ENCODE measurements at places on chromosomes 11 and 22.
A peak's percentile ranks its signal among the peaks of the same experiment; 100 is the strongest.

DNA sequence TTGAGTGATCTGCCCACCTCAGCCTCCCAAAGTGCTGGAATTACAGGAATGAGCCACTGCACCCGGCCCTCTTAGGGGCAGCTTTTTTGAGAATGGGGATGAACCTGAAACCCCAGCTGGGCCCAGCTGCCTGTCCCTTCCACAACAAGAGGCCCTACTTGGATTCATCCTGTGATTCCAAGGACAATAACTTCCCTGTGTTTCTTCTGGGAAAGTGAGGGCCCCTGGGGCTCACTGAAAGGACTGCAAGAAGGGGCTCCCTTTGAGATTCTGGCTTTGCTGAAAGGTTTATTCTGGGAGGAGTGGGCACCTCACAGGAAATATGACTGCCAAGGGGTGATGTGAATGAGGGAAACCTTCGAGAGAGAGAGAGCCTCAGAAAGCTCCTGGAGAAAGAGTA lies 12.3 kb upstream of the GNAZ start:
- no peak for DNase-seq

- no peak for DNase-seq
Observed at GRCh38 chr11:27139742-27140367, 99.2 kb downstream of the BBOX1 start.

DNA sequence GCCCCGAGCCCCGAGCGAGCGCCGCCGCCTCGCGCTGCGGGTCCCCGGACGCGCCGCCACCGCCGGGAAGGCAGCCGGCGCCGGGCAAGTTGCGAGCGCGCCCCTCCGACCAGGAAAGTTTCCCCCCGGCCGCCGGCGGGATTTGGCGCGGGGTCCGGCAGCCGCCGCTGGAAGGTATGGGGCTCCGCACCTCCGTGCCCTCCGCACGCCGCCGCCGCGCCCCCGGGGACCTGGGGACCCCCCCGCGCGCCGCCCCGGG lies 281 bp downstream of the TSPAN18 start:
- DNase-seq = no peak

DNA sequence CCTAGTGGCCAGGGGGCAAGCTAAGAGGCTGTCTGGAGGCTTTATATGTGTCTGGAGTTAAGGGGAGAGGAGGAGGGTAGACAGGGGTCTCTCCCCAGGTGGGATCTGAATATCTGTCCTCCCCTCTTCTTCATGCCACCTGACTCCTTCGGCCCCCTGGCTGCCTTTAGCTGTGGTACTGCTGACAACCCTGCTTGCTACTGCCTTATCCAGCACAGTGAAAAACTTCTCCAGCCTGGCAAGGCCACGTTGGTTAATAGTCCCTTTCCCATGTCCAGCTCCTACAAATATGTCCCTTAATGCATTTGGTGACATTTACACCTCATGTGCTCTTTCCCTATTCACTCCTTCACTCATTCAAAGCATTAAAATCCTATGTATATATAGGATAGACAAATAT lies 42.4 kb upstream of the NNMT start:
- no peak for DNase-seq

GRCh38 chr11:61536676-61537270 lies 28.2 kb downstream of the LRRC10B start:
- DNase-seq = no peak

GRCh38 chr11:78876676-78877075 lies 302.0 kb upstream of the NARS2 start:
- no peak for DNase-seq

GRCh38 chr22:29524442-29525191 lies 28.9 kb downstream of the THOC5 start:
- DNase-seq = peak; percentile 32

DNA sequence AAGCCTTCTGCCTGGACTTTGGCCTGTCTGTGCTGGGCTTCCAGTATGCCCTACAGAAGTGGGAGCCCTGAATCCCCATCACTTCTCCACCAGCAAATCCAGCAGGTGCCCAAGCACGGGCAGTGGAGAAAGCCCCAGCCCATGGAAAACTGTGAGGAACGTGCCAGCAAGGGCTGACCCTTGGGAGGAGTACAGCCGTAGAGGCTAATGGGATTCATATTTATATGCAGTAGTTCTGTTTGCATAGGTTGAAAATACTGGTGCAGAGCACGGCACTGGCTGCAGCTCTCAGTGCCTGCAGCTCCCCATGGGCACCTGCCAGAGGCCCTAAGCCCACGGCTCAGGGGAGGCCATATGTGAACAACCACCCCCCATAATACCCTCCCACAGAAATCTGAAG lies 10.1 kb downstream of the NAGA start:
- DNase-seq = no peak

- no peak for DNase-seq
Observed at GRCh38 chr22:37929390-37929789, 23.3 kb downstream of the MICALL1 start.

- peak; percentile 30 for DNase-seq
Observed at GRCh38 chr22:30420347-30421125, 5.0 kb upstream of the MTFP1 start.

GRCh38 chr11:10268746-10269488 lies 25.1 kb downstream of the SBF2 start:
- no peak for DNase-seq

All from inflammatory macrophage treated with lipopolysaccharide for 1 hour (primary cell).